Head of caudate nucleus (tissue), 42 donors: ENCODE measurements at places on chromosomes 7 and 10.

DNA sequence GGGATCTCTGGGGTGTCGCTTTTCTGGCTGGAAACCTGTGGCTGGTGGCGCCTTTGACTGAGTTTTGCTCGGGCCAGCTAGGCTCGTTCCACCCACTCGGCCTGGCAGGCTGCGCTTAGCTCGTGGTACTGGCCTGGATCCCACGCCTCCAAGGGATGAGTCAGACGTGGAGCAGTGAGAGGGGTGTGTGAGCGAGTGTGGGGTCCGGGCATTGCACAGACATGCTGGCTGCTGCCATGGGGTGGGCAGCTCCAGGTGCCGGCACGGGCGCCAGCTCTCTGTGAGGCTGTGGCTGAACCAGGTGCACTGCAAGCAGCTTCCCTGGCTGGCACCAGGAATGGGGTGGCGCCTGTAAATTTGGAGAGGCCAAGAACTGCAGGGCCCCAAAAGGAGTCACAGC lies 63.1 kb upstream of the CACNA2D1 start:
- no peak for DNase-seq

- no peak for DNase-seq
These were observed 128.0 kb upstream of the MYO3A start for GRCh38 chr10:25805986-25806385.

DNA sequence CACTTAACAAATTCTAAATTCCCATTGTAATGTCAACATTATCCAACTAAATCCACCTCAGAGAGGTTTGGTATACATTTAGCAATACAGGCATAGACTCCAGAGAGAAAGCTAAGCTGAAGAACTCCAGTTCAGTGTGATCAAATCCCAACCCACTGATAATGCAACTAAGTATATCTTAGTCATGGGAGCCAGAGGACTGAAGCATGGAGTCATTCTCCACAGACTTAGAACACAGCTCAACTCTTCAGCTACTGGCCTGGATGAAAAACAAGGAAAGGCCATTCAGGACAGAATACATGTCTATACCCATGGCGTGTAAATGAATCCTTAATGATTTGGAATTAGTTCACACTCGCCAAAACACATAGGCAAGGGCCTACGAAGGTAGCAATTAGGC lies 27.9 kb downstream of the NOC3L start:
- DNase-seq = no peak

DNA sequence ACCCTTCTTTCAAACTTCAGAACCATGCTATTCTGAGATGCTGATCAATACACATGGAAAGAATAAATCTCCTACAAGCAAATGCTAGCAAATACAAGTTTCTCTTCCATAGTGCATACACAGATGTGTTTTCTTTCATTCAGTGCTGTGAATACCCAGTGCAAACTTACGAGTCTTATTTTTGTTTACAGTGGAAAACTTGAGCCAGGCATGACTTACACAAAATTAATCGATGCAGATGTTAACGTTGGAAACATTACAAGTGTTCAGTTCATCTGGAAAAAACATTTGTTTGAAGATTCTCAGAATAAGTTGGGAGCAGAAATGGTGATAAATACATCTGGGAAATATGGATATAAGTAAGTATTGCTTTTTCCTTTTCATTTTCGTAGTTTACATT lies 48.8 kb downstream of the PNLIPRP3 start:
- DNase-seq = no peak

GRCh38 chr7:137986252-137987017 lies 15.5 kb downstream of the CREB3L2 start:
- no peak for DNase-seq

DNA sequence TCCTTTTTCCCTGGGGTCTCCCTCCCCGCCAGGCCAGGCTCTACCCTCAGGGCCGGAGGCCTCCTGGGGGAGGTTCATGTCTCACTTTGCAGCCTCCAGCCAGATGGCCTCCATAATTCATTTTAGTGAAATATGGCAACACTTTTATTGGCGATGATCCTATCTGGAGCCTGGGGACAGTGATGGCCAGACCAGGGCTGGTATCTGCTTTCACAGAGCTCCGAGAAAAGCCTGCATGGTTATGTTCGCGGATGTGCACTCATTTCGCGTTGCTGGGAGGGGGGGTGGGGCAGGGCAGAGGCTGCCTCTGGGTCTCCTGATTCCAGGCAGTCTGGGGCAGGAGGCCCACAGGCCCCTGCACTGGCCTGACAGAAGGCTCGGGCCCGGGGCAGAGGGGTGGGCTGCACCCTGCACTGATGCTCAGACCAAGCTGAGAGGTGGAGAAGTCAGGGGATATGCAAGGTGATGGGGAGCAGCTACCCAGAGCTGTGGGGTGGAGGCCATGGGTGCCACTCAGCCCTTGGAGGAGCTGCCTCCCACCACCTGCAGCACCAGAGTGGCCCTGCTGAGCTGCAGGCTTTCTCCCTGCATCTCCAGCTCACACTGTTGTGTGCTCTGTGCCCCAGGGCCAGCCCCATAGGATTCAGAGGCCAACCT lies 85.3 kb upstream of the RET start:
- no peak for DNase-seq

- DNase-seq = no peak
These were observed 28.2 kb downstream of the GPRIN2 start for GRCh38 chr10:46528171-46528671.

- DNase-seq = no peak
These were observed 6.0 kb downstream of the ASB4 start for GRCh38 chr7:95491634-95492314.

DNA sequence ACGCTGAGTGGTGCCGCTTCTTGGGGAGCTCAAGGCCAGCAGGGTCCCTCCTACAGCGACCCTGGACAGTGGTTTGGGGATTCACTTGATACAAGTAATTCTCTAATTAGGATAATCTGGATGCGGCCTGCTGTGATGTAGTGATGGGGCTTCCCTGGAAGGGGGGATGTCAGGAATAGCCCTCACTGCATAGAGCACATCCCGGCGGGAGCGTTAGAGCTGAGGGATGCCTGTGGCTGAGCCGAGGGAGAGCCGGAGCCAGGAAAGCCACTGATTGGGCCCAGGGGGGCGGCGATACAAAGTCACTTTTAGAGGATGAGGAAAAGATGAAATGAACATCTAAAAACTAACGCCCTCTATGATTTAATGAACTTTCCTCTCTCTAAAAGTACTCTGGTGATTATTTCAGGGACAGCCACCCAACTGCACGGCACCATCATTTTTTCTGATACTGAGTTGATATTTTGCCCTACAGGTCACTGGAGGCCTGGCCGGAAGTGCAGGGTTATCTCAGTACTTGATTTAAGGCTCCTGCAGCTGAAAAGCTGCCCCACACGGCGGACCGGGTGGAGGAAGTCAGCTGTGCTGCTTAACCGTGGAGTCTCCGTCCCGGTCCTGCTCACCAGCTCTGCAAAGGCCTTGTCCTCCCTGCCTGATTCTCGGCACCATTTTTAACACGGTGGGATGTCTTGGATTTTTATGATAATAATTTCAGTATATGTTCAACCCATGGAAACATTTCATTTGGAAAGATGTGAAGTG lies 518.8 kb downstream of the DNAJB6 start:
- DNase-seq = no peak

DNA sequence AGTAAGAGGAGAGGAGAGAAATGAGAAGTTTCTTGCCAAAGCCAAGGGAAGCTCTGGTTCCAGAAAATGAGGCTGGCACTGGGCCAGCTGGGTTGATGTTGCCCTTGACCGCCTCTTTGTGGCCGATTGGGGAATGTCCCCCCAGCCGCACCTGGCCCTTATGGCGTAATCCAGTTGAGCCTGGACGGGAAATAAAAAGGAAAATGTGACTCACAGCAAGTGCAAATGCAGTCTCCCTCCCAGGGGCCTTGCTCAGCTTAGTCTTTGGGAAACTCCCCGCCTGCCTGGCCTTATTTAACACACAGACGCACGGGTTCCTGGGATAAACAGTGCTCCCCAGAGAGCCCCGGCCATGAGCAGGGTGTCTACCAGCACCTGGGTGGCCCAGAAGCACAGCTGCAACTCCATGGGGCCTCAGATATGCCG lies 174.8 kb downstream of the KIAA1217 start:
- no peak for DNase-seq

GRCh38 chr7:136179851-136180721 lies 202.9 kb upstream of the MTPN start:
- no peak for DNase-seq

- DNase-seq = no peak
These were observed 440.8 kb downstream of the HTR7 start for GRCh38 chr10:90417029-90417428.

DNA sequence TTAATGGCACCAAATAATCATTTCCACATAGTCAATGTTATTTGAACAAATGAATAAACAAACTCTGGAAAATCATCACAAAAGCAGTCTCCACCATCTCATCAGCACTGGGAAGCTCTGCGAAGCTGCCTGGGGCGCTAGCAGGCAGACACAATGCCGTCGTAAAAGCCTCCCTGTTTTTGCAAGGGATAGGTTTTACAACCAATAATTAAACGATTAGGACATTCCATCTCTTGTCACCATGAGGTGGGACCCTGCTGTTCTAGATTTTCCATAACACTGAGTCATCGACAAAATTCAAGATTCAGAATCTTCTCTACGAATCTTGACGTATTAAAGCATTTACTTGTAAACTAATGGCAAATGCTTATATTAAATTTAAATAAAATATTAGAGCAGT lies 172.8 kb upstream of the AKR1E2 start:
- DNase-seq = no peak

- DNase-seq = no peak
These were observed 393 bp downstream of the PLA2G12B start for GRCh38 chr10:72954230-72954595.

DNA sequence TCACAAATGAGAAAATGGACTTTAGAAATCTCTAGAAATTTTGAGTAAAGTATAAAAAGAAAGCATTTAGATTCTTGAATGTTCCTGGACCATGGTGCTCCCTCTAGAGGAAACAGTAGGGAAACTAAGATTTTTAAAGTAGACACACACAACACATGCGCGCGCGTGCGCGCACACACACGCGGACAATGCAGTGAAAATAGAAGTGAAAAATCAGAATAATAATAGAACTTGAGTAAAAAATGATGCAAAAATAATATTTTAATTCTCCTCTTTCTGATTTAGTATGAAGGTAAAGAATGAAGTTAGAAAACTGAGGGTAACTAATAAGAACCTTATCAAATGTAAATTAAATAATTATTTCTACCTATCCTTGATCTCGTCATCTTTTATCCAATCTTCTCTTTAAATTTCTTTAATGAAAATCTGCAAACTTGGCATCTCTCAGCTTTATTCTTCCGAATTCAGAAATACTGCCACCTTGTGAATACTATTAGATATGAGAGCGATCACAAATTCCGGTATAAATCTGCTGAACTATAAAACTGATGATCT lies 117.0 kb upstream of the AMPH start:
- DNase-seq = peak; percentile 14
